ENCODE measurements at places on chromosomes 3 and 15.

DNA sequence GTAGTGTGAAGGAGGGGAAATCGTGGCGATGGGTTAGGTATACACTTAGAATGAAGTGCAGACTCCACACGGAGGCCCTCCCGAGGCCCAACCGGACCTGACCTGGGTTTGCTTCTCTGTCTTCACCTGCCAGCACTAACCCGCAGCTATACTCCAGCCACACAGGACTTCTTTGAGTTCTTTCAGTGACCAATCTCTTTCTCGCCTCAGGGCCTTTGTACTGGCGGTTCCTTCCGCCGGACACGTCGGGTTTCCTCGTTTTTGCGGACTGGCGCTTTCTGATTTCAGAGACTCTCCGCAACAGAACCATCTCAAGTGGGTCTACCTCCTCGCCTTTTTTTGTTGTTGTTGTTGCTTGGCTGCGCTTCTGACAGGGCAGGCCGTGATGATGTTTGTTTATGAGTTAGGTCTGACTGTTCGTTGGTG, at the start of gene NEIL1:
Gene NEIL1, plus strand, starts transcription at position 244 of the 426 bp plus-strand sequence. CDS start 1,867 bp downstream, outside the sequence.
- no peak for DNase-seq

DNA sequence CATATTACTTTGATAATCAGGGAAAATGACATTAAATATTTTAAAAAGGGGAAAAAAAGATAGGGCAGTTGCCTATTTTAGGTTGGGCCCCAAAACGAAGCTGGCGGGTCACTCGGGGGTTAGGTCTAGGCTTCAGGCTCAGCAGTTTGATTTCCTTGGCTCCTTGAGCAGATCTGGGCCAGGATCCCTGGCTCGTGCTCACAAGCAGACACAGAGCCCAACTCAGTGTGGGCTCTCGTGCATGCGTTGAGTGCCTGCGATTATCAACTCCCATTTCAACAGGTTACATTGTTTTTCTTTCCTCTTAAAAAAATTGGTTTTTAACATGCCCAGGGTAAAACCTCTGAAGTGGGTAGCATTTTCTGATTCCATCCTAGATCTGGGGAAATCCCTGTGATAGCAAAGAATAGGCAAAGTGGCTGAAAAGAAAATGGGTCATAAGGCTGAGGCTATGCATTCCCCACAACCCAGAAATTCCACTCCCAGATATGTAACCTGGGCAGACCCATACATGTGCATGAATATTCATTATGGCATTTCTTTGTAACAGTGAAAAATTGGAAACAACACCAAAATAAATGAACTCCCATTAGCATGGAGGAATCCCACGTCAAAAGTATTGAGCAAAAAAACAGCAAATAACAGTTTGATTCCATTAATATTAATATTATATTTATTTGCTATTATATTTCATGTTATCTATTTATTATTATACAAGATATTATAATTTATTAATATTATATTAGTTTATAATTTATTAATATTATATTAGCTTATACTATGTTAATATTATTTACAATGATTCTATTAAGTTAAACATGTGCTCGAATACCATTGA, 27.8 kb downstream of the FAM43A start:
- DNase-seq = no peak

GRCh38 chr3:32432711-32433530, 41.3 kb downstream of the CMTM7 start:
- no peak for DNase-seq

- no peak for DNase-seq
Observed at GRCh38 chr15:42150219-42150970, 6.0 kb downstream of the PLA2G4F start.

DNA sequence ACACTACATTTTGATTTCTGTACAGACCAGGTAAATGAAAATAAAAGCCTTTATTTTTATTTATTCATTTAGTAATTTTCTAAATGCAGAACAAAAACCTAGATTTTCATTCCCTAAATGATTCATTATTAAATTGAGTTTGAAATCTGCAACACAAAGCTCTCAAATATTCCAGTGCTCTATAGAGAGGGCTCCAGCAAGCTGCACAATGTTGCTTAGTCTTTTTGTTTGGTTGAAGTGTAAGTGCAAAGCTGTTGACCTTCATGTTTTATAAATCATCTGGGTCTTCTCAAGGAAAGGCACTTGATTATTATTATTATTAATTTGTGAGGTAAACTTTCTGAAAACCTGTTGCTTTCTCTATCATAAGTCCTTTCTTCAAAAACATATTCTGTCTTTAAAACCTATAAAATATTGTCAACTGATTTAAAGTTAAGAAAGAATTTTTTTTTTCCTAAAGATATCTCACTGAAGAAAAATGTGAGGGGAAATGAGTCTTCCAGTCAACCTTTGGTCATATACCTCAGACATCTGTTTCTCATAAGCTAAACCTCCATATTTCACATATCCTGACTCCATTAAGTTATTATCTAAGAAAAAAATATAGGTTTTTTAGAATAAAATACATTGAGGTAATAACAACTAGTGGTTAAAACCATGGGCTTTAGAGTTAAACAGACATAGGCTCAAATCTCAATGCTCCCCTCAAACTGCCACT, 100.7 kb downstream of the ZIC4 start:
- peak; percentile 84 for DNase-seq

GRCh38 chr15:93019090-93019489, 69.9 kb downstream of the RGMA start:
- no peak for DNase-seq

- DNase-seq = no peak
Observed at GRCh38 chr15:31511707-31512310, 185.2 kb downstream of the KLF13 start.

DNA sequence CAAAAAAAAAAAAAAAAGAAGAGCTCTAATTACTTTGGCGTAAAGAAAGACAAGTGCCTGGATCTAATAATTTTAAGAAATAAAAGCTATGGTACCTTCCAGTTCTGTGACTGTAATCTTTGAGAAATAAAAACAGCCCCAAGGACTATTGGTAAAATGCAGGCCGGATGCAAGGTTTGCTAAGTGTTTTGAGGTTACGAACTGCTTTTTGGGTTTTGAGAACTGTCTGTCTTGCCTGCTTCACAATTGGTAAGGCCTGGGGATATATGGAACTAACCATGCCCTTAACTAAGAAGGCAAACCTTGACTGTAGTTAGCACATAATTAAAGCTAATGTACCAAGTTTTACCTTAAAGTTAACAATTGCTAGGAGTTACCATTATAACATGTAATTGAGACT, 388.4 kb upstream of the CBLB start:
- no peak for DNase-seq

DNA sequence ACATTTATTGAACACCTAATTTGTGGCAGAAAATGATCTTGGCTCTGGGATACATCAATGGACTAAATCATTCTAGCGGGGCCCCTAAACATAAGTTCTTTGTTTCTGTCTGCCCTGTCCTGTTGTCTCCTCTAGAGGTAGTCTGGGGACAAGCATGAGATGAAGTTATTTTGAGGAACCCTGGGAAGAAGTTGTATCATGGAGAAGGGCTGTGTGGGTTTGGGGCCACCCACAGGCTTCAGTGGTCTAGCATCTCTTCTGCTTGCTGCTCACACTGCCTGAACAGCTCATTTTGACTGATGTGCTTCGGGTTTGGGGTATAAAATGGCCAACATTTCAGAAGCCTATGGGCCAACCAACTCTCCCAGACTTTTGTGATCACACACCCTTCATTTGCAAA, 50.3 kb upstream of the OSBPL11 start:
- DNase-seq = no peak

GRCh38 chr15:86399041-86399954, 319.6 kb downstream of the AGBL1 start:
- DNase-seq = no peak

- DNase-seq = peak; percentile 76
Observed at GRCh38 chr15:40340038-40340739, 550 bp downstream of the CCDC9B start.

- DNase-seq = peak; percentile 57
Observed at GRCh38 chr3:146598535-146598934, 6.6 kb downstream of the PLSCR5 start.

GRCh38 chr3:152902141-152902669, 67.3 kb downstream of the P2RY1 start:
- no peak for DNase-seq

- peak; percentile 31 for DNase-seq
Observed at GRCh38 chr3:48268936-48269561, 28.1 kb downstream of the ZNF589 start.

GRCh38 chr3:120203016-120203415, 82.0 kb downstream of the GPR156 start:
- peak; percentile 84 for DNase-seq

- DNase-seq = no peak
Observed at GRCh38 chr3:122233101-122233952, 49.9 kb downstream of the CASR start.

DNA sequence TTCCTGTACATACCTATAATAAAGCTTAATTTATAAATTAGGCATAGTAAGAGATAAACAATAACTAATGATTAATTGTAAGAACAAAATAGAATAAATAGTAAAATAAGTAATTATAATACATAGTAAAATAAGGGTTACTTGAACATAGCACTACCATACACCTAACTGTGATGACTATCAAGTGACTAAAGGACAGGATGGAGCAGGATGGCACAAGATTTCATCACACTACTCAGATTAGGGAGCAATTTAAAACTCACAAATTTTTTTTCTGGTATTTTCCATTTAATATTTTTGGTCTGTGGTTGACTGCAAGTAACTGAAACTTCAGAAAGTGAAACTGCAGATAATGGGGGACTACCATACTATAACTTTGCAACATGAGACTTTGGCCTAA, 14.8 kb downstream of the RFX7 start:
- DNase-seq = no peak

GRCh38 chr3:136473716-136474326, 223.7 kb downstream of the PCCB start:
- DNase-seq = peak; percentile 47

DNA sequence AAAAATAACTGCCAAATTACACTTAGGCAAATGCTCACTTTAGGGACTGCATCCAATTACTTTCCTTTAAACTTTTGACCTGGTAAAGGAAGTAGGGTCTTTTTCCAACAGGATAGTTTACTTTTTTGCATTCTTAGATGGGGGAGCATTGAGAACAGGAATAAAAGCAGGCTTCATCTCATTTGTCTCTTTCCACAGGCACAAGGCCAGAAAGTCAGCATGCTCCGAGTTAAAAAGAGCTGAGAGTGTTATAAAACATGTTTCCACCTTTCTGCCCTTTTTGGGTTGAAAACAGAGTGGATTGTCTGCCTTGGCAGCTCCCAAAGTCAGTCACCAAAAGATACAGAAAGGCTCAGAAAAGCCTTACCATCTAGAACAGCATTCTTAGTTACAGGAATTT, 404.9 kb upstream of the ALCAM start:
- DNase-seq = peak; percentile 27

GRCh38 chr15:89171136-89172072, 50.0 kb downstream of the RLBP1 start:
- peak; percentile 20 for DNase-seq

DNA sequence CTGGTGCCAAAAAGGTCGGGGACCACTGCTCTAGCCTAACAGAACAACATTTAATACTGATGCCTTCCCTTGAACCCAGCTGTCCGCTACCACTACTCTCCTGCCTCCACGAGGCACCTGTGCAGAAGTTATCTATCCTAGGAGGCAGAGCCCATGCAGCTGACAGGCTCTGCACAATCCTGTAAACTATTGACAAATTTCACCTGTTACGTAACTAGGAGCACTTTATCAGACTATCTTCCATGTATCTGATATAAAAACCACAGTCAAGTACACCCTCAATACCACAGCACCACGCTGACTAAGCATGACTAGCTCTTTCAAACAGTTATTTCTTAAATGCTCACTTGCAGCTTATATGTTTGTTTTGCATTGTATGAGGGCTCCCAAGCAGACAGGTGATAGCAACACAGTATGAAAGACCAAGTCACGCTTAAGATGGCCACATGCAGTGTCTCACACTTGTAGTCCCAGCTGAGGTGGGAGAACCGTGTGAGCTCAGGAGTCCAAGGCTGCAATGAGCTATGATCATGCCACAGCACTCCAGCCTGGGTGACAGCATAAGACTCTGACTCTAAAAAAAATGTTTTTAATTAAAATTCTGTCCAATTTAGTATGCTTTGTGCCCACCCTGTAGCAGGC, 4.5 kb upstream of the IL17RC start:
- DNase-seq = no peak

DNA sequence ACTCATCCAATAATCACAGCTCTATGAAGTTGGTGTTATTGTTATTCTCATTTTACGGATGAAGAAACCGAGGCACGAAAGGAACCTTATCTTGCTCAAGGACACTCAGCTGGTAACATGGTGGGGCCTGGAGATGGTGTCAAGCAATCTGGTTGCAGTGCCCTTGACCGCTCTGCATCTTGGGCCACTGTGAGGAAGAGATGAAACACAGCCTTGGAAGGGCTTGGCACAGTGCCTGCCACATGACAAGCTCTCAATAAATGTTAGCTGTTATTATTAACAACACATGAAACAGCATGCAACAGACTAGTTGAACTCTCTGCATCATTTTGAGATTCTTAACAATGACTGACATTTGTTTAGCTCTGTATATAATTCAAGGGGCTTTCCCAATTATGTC, 10.1 kb upstream of the ITGA11 start:
- DNase-seq = peak; percentile 74

DNA sequence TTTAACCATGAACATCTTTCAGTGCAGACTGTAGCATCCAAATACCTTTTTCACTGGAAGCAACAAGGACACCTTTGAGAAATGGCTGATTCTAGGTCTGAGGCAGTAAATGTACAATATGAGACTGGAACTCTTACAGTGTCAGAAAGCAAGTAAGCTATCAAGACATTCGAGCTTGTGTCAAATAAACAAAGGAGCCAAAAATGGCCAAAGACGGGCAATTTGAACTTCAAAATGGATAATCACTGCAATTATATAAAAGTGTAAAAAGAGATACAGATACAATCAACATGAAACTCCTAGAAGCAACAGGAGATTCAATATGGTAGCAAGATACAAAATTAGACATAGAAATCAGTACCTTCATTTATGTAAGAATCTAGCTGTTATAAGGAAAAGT, 138.5 kb upstream of the CCDC54 start:
- DNase-seq = no peak

DNA sequence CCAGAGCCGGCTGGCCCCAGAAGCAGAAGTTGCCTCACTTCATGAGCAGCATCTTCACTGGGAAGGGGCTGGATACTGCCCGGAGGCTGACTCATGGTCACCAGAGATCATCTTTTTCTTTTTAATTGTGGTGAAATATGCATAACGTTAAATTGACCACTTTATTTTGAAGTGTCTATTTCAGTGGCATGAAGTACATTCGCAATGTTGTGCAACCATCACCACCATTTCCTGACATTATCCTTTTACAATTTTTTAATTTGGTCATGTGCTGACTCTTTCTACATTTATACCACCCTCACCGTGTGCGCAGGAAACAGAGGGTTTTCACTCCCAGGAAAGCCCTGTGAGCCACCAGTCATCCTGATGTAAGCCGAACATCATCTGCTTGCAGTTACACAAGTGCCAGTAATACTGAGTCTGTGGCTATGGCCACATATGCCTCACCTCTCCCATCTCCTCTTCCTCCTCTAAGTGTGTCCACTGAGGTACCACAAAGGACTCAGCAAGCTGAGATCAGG, 51.6 kb upstream of the ABHD17C start:
- peak; percentile 26 for DNase-seq

GRCh38 chr3:55854494-55854893, 367.4 kb upstream of the WNT5A start:
- no peak for DNase-seq

GRCh38 chr15:50627351-50628055, 59.1 kb downstream of the TRPM7 start:
- peak; percentile 47 for DNase-seq

Measured in fibroblast of skin of abdomen (primary cell).